GM06990 (cell line): ENCODE measurements at places on chromosomes 4 and X.

- DNase-seq: no peak
These were observed 702 bp upstream of the CDKN2AIP start for GRCh38 chr4:183443655-183444213.

- DNase-seq: no peak
These were observed 124.9 kb upstream of the POF1B start for GRCh38 chrX:85504381-85504780.

- no peak for DNase-seq
These were observed 60.7 kb downstream of the BLTP1 start for GRCh38 chr4:122212880-122213279.

DNA sequence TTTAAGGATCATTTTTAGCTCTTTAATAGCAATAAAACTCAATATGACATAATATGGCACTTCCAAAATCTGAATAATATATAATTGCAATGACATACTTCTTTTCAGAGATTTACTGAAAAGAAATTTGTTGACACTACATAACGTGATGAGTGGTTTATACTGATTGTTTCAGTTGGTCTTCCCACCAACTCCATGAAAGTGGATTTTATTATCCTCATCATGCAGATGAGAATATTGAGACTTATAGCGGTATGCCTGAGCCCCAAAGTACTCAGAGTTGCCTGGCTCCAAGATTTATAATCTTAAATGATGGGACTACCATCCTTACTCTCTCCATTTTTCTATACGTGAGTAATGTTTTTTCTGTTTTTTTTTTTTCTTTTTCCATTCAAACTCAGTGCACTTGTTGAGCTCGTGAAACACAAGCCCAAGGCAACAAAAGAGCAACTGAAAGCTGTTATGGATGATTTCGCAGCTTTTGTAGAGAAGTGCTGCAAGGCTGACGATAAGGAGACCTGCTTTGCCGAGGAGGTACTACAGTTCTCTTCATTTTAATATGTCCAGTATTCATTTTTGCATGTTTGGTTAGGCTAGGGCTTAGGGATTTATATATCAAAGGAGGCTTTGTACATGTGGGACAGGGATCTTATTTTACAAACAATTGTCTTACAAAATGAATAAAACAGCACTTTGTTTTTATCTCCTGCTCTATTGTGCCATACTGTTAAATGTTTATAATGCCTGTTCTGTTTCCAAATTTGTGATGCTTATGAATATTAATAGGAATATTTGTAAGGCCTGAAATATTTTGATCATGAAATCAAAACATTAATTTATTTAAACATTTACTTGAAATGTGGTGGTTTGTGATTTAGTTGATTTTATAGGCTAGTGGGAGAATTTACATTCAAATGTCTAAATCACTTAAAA lies 15.3 kb downstream of the ALB start:
- no peak for DNase-seq

DNA sequence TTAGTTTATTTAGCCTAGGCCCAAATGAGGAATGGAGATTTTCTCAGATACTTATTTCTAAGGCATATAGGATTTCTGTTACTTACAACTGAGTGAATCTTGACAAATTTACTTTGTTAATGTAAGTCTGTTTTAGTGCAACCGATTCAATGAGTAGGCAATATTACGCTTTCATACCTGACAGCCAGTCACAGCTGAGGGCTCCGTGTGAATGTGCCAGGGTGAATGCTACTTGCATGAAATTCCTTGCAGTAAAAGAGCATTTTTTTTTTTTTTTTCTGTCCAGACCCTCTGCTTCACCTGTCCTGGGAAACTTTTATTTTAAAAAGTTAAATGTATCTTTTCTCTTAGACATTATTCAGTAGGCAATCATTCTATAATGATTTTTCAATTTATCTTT lies 1100.0 kb downstream of the FAT4 start:
- DNase-seq: no peak

- DNase-seq: no peak
These were observed 221.2 kb downstream of the SPRY1 start for GRCh38 chr4:123617791-123618190.

DNA sequence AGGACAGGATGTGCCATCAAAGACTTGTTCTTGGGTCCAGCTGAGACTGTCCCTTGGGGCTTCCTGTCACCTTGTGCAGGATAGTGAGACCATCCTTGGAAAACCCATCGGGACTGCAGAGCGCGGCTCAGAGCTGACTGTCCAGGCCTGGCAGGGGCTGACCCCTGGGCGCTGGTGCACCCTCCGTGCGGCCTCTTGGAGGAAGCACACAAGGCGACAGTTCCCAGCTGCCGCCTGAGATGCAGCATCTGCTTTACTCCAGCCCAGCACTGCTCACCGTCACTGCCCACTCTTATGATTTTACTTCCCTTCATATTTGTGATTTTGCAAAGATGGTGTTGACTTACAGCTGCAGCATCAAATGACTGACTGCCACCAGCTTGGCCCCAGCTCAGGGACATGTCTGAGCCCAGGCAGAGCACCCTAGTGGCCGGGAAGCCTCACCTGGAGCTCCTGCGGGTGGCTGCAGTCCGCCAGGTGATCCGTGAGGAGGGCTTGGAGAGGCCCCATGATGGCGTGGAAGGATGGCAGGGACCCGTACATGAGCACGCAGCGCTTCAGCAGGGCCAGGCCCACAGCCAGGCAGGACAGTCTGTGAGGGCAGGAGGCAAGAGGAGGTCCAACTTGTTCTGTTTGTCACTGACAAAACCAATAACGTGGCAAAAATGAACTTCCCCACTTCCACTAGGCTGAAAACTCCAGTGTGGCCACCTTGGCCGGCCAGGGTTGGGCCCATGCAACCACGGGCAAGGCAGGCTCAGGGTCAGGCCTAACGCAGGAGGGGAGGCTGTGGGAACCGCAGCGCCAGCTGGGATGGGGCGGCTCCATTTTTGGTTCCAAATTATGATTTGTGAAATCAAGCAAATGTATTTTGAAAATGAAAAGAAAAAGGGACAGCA lies 21.8 kb downstream of the NOP14 start:
- DNase-seq: no peak

DNA sequence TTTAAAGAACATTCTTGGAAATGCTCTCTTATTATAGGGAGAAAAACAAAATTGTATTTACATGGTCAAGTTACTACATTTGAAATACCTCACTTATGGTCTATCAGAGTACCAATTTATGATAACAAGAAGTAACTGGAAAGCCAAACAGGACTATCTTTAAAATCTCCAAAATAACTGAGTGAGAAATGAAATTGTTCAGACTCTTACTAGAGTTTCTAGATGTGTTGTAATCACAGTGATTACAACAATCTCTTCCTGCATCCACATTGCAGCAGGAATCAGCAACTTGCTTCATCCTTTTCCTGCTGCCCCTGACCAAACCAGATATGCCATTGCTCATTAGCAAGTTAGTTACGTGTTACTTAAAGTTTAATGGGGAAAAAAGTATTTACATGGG lies 245.2 kb upstream of the SMIM31 start:
- DNase-seq: no peak

GRCh38 chr4:2930758-2931511 lies 32.3 kb downstream of the NOP14 start:
- no peak for DNase-seq
